ENCODE measurements at places on chromosomes 3 and 15.

- peak; percentile 47 for DNase-seq
Measured at GRCh38 chr3:58528629-58529028, 8.4 kb downstream of the ACOX2 start.

DNA sequence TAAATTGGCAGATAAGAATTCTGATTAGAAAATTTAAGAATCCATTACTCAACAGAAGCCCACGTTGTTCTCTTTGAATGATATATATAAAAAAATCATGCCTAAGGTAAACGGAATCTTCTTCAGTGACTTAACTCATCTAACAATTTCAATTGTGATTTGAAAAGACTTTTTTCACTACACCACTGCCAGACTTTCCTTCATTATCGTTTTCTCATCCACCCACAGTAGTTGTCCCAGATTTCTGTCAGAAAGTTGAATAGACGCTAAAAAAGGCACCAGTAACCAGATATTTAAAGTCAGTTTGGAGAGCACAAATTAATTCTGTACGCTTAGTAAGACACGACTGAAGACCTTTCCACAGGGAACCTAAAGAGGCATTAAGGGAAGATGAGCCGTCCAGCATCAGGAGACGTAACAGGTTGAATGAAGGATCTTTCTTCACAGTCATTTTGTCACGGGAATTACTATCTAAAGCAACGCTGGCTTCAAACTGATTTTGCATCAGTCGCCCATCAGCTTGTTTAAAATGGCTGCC lies 1.3 kb downstream of the HIGD1A start:
- DNase-seq: no peak

DNA sequence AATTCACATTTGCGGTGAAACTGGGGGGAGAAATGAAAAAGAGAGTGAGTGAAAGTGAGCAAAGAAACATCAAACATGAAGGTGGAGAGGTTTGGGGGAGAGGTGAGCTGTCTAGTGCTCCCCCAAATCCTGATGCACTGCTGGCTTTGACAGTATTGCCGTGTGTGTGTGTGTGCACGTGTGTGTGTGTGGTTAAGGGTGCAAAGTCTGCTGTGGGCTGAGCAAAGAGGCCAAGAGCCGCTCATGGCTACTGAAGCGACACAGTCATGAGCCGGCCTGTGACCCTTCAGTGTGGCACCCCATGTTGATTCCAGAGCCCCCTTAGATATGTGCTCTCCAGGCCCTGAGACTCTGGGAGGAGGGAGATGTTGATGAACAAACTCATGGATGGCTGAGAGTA lies 94.3 kb downstream of the DGKG start:
- DNase-seq: no peak

DNA sequence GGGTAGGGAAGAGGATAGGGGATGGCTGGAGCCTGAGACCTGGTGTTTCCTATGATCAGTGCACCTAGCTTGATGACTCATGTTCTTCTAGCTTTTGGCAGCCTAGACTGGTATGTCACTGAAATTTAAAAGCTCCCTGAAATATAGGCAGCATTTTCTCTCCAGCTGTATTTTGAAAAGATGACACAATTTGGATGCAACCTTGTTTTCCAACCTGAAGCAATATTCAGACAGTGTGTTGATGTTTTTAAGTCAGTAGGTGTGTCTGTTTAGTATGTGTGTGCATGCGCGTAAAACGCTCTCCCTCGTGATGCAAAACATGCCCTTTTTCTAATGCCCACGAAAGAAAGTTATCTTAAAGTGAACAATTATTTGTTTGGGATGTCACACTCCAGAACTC lies 58.5 kb downstream of the RPL22L1 start:
- DNase-seq: peak; percentile 24

GRCh38 chr3:43294975-43295374 lies 8.6 kb downstream of the SNRK start:
- no peak for DNase-seq

- DNase-seq: no peak
Measured at GRCh38 chr3:149134575-149134974, 5.1 kb downstream of the HPS3 start.

DNA sequence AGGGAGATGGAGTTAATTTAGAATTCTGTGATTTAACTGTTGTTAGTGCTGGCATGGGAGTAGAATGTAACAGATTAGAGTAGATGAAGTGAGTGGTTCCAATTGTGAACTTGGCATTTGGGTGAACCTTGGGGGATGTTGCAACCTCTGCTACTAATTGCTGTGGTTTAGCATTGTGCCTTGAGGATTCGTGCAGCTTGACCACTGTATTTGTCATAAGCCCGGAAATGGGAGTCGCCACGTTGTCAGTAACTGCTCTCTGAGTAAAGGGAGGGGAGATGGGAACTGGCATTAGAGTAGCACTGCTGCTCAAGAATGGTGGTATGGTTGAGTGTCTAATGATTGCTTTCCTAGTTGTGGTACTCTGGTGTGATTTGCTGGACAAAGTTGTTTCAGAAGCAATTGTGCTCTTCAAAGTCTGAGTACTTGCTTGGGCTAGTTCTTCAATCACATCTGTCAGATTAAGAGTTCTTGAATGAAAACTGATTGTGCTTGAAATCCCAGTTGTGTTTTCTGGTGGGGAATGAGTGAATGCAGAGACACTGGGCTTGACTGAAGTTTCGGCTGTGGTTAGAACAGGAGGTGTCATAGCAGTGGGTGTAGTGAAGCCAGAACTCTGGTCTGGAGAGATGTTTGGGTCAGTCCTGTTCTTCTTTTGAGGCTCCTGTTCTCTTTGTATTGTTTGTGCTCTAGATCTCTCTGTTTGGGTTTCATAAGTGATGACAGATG lies 15.4 kb downstream of the IGSF10 start:
- DNase-seq: no peak

- DNase-seq: peak; percentile 26
Measured at GRCh38 chr15:67967871-67968431, 86.2 kb upstream of the PIAS1 start.

GRCh38 chr3:183769453-183769852 lies 55.9 kb downstream of the MAP6D1 start:
- no peak for DNase-seq

DNA sequence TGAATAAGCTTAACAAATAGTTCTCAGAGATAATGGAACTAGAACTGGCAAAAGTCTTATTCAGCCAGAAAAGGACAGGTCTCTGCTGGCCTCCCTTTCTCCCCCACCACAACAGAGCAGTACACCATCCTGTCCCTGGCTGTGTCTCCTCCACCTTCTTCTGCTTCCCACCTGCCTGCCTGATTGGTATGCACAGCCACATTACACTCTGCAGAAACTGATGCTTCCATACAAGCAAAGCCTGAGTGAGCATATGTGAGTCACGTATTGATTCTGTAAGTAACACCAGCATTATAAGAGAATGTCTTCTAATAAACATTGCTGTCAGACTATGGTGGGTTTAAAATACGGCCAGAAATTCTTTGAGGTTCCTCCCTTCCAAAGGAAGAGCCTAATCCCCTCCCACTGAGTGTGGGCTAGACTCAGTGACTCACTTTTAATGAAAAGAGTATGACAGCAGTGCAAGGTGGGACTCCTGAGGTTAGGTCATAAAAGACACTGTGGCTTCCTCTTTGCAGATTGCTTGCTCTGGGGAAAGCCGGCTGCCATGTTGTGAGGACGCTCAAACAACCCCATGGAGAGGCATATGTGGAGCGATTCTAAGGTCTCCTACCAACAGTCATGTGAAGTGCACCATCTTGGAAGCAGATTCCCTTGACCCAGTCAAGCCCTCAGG lies 44.4 kb downstream of the ANXA2 start:
- no peak for DNase-seq

- no peak for DNase-seq
Measured at GRCh38 chr3:186322761-186323160, 39.3 kb downstream of the DGKG start.

- DNase-seq: no peak
Measured at GRCh38 chr3:86561215-86561614, 429.7 kb downstream of the VGLL3 start.

- no peak for DNase-seq
Measured at GRCh38 chr15:39781967-39782302, 706 bp downstream of the FSIP1 start.

DNA sequence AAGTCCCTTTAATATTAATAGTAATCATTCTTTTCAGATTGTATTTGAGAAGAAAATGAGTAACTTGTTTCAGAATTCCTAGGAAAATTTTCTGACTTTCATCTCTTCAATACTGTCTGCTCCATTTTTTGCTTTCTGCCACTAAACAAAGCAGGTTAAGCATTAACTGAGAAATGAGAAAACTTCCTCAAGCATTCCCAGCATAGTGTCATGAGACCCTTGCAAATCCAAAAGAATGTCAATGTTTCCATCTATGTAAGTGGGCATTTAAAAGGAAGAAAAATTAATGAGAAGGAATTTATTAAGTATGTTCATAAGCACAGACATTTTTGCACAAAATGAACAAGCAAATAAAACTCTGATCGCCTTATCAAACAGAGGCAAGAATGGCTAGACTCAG lies 148.0 kb upstream of the STRIT1 start:
- no peak for DNase-seq

- no peak for DNase-seq
Measured at GRCh38 chr15:68230157-68231100, 901 bp upstream of the CLN6 start.

DNA sequence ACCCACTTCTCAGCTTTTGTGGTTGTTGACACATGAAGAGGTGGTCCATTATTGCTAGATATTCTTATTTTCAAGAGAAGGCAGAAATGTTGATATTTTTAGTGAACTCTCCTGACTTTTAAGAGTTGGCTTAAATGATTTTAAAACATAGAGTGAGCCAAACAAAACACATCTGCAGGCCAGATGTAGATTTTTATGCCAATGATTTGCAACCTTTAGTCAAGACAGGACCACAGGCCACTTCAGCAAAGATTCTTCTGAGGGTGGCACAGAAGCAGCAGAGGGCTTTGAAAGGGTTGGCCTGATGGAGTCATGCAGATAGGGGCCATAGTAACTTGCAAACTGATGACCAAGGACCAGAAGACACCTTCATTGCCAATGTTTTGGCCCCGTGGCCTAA lies 276.5 kb upstream of the P2RY1 start:
- DNase-seq: no peak

DNA sequence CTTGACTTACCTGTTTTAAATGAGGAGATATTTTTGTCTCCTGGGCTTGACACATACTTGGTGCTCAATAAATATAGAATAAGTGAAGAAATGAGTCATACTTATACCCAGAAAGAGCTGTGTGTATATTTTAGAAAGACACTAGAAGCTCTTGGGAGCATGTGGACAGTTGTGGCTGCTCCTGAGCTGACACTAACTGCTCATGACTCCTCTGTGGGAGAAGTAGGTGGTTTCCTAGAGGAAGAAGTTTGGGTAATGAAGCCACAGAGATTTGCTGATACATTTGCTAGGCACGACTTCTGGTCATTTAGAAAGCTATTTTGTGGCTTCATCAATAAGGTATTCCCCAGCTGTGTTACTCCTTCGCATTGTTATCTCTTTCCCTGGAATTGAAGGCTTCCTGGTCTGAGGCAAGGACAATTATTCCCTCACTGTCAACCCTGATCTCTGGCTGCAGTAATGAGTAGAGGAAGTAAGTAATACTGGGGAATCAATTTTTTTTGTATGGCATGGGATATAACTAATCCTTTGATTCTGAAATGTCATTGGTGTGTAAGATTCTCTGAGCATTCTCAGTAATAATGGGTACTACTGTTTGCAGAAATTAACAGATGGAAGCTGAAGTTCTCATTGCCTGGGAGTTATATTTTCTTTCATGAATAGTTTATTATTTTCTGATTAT lies 79.6 kb upstream of the DCBLD2 start:
- no peak for DNase-seq

DNA sequence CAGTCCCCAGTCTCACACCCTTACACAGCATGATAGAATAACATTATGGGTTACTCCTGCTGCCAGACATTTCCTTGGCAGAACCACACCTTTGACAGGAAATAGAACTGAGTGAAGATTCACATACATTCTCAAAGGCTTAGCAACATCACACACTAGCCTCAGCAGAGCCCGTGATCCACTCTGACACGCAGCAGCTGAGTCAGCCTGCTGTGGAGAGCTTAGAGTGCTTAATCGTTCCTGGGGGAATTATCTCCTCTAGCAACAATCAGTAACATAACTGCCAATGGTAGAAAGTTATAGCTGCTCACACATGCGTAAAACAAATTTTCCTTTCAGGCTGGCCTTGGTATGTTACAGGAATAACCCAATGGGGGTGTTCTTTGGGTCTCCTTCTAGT lies 382.1 kb downstream of the GAP43 start:
- DNase-seq: peak; percentile 67

GRCh38 chr15:80184554-80184953 lies 31.8 kb downstream of the FAH start:
- no peak for DNase-seq

- DNase-seq: no peak
Measured at GRCh38 chr3:111610189-111610588, 15.0 kb upstream of the ZBED2 start.
